ENCODE measurements at places on chromosomes 2 and 18.

DNA sequence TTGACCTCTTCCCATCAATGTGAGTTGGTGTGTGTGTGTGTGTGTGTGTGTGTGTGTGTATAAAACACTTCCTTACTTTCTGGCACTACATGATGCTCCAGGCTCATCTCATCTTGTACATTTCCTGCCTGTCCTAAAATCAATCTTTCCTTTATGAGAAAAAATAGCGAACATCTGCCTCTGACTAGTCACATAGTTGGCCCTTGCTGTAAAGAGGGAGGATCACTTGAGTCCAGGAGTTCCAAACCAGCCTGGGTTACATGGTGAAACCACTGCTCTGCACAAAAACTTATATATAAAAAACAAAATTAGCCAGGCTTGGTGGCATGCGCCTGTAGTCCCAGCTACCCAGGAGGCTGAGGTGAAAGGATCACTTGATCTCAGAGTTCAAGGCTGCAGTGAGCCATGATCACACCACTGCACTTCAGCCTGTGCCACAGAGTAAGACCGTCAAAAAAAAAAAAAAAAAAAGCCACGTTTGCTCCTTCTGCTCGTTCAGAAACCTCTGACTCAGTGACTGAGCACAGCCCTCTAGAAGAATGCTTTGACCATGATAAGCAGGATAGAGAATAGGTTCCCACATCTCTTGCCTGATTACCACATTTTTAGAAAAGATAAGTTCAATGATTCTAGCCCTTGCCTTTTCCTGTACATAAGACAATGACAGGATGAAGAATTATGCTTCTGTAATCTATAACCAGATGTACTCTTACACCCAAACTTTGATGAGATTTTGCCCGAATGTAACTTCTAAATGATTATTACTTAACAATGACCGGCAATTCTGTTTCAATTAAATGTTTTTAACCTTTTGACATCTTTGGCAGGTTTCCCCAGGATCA, 45.2 kb upstream of the ST3GAL5 start:
- DNase-seq = no peak

- DNase-seq = no peak
Observed at GRCh38 chr2:11097038-11097720, 58.1 kb upstream of the SLC66A3 start.

GRCh38 chr2:215828528-215829184, 184.7 kb downstream of the MREG start:
- DNase-seq = peak; percentile 5

- DNase-seq = peak; percentile 18
Observed at GRCh38 chr2:186590759-186591505, 1.1 kb downstream of the ITGAV start.

DNA sequence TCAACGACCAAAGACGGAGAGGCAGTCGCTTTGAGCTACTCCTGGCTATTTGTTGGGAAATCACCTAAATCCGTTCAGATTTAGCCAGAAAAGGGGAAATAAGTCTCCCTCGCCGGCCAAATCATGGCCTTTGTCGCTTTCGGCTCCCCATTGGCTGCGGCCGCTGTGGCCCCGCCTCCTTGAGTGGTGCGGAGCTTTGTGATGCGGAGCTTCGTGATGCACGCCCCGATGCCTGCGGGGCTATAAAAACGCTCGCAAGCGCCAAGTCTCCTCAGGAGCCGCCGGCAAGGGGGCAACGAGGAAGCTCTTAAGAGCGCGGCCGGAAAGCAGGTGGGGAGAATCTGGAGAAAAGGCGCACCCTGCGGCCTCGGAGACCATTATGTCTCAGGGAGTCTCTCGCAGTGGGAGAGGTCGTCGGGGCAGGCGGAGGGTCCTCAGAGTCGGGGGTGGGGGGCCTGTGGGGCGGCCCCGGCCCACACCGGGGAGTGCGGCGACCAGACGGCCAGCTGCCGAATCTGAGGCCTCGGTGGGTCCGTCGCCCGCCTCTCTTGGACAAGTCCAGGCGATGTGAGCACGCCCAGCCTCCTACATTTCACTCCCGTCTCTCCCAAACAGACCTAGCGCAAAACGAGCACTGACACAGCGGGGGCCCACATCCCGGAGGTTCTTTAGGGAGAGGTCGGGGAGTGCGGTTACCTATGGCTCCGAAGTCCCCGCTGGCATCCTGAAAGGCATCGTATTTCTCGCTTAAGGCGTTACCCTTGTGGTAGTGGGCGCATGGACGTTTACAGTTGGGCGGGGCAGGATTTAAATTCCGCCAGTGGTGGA, at the start of gene CABYR:
Gene CABYR (plus strand): TSS at position 274 of the 828 bp plus-strand sequence. CDS start 4,053 bp downstream, outside the sequence.
- DNase-seq = peak; percentile 65

GRCh38 chr18:67216846-67217245, 299.7 kb downstream of the DSEL start:
- DNase-seq = no peak

DNA sequence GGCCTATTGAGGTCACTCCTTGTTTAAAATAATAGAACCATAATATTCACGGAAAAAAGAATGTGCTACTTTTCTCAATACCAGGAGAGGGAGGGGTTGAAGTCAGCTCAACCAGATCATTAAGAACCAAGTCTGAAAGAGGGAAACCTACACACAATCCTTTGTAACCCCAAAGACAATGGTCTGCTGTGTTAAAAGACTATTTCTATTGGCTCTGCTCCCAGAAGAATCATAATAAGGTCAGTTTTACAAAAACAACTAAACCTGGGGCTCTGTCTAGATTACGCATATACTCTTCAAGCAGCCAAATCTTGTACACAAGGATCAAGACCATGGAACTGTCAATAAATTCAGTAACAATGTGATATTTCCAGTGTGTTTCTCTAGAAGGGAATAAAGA, 177.2 kb upstream of the CRIM1 start:
- no peak for DNase-seq

- DNase-seq = no peak
Observed at GRCh38 chr2:136104977-136105376, 13.0 kb downstream of the CXCR4 start.

DNA sequence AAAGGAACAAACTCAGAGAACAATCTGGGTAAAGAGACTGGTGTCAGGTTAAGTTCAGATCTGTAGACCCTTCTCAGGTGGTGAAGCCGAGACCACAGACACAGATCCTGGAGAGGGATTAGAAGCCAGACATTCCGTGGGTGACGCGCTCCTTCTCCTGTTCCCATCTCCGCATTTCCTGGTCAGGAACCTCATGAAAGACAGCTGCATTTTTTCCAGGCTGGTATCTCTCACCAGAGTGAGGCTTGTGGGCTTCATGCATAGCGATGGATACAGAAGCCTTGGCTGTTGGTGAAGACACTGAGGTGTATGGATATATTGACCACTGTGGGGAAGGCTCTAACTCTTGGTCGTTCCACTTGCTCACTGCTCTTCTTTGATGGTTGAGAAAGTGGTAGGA, 152.6 kb downstream of the FAM210A start:
- DNase-seq = no peak

Data from activated T-cell treated with anti-CD3 and anti-CD28 coated beads, Interleukin-2, amount 50 U/mL, for 4 hours (primary cell).